ENCODE measurements at places on chromosomes 3 and 15.

- DNase-seq: no peak
Observed at GRCh38 chr15:64038878-64039610, 7.2 kb downstream of the DAPK2 start.

GRCh38 chr3:53318522-53318921 lies 28.8 kb downstream of the DCP1A start:
- DNase-seq: no peak

- no peak for DNase-seq
Observed at GRCh38 chr3:102230057-102230456, 204.8 kb upstream of the ZPLD1 start.

- DNase-seq: no peak
Observed at GRCh38 chr15:61229883-61230180, 730 bp upstream of the RORA start.

DNA sequence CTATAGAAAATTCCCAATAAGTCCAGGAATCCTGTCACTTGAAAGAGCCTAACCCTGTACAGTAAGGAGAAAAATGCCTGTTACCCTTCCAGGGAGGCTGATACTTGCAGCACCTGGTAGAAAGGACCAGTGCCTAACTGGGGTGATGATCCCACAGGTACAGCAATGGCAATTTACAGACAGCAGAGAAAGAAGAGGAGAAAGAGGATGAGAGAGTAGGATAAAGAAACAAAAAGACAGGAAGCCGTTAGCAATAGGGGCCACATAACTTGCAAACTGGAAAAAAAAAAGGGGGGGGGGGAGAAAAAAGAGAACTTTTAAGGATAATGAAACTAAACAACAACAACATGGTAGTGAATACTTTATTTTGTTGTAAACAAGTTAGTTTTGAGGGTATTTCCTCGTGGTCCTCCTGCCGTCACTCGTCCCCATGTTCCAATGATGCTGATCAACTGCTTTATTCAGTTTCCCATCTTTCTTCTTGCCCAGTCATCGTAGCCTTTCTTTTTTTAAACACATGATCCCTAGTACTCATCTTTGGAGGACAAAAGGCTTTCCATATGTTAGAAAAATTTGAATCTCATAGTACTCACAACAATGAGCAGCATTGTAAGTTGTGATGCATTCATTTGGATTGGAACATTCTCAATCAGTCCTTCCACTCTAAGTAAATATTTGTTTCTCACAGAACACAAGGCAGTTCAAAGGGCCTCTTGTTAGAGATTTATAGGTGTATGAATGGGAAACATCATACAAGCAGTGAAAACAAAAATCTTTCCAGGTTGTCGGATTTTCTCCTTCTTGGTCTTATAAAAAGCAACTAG lies 8.6 kb downstream of the TM4SF1 start:
- DNase-seq: no peak

GRCh38 chr3:169289273-169289672 lies 374.2 kb downstream of the MECOM start:
- DNase-seq: no peak

GRCh38 chr3:150275941-150276340 lies 132.2 kb upstream of the TSC22D2 start:
- DNase-seq: no peak

- DNase-seq: no peak
Observed at GRCh38 chr3:51966016-51966415, 1.2 kb downstream of the PCBP4 start.

DNA sequence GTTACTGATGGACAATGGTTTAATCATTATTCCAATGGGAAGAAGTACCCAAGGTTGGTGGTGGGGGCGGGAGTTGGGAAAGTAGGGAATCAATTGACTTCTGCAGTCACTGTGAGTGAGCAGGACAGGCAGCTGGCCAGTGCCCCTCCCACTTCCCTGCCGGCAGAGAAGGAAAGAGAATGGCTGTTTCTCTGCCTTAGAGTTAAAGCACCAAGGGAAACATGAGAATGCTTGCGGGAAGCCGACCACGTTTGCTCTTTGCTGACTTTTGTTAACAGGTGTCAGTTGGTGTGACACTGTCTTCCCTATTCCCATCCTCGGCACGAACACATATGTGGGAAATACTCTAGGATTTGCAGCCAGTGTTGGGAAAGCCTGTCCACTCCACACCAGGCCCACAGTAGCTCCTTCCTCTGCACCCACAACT lies 33.5 kb upstream of the MFSD1 start:
- DNase-seq: no peak

DNA sequence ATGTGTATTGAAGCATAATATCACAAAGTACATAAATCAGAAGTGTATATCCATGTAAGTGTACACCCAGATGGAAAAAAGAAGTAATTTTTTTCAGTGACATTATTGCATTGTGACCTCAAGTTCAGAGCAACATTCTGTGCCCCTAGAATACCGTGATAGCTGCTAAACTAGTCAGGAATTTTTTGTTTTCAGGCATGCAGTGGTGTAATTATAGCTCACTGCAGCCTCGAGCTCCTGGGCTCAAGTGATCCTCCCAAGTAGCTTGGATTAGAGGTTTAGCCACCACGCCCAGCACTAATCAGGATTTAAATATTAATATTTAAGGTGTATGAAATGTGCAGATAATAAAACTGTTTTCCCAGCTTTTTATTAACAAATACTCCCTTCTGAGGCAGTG lies 25.5 kb downstream of the SEC62 start:
- DNase-seq: no peak

DNA sequence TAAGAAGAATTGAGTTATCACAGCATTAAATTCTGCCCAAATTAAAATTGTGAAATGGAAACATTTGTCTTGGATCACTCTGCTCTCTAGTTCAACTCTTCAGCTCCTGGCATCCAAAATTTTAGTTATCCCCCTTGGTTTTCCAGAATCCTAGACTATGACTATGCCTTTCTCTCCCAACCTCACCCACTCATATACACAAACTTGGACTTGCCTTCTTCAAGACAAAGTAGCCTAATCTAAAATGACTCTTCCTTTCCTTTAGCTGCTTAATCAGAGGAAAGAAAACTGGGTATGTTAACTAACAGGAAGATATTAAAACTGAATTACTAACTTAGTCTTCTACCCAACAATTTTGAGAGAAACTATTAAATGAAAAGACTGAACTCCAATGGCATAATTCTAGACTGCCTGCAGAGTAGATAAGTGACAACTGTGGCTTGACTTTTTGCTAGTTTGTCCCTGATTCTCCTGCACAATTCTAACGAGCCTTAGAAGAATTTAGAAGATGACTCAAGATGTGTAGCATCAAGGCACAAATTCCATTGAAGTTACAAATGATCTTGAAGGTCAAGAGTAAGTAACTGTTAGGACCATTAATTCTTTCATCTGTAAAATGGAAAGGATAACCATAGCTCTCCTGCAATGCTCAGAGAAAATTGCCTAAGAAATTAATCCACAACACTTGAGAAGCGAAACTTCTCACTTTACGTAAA lies 5.2 kb upstream of the GOLIM4 start:
- DNase-seq: no peak

DNA sequence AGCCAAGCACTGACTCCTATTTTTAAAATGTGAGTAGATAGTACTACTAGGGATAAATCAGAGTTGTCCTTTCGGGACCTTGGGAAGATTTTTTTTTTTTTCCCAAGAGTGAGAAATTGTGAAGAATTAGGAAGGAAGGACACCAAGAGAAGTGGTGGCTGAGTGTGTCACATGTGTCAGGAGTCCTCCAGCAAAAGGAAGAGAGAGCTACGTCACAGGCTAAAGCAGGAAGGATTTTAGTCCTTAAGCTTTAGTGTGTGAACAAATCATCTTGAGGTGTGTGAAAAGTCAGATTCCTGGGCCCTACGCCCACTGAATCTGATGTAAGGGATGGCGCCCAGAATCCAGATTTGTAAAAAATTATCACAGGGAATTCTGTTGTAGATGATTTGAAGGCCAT lies 172.7 kb downstream of the SERPINI1 start:
- no peak for DNase-seq

DNA sequence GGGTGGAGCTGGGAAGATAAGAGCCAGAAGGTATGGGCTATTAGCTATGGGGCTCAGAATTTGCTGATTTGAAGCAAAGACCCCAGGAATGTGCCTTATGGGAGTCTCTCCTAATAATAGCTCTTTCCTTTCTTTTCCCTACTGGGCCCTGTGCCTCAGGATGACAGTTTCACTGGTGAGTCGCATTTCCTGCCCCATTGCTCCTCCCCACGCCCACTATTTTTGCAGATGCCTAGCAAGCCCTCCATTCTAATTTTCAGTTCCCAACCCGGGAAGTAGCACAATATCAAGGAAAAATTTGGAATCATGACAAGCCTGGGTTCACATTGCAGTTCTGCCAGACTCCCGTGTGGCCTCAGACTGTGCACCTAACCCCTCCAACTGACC lies 583 bp downstream of the IL17RE start:
- DNase-seq: no peak

DNA sequence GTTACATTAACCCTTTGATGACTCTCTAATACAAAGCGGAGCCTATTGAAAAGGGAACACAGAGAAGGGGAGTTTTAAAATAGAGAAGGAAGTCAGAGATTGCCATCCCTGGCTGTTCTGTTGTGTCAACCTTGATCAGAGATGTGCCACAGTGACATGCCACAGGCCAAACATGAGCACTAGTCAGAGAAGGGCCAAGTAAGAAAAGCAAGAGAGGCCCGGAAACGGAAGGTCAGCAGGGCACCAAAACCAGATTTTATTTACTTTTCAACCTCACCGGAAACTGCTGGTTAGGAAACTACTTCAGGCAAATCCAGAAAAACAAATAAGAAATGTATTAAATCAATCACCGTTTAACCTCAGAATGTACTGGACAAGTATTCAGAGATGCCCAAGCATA lies 171.8 kb downstream of the ALCAM start:
- no peak for DNase-seq

- DNase-seq: no peak
Observed at GRCh38 chr15:40821195-40821594, 7.3 kb downstream of the PPP1R14D start.

- no peak for DNase-seq
Observed at GRCh38 chr3:58041826-58042324, 33.7 kb downstream of the FLNB start.

DNA sequence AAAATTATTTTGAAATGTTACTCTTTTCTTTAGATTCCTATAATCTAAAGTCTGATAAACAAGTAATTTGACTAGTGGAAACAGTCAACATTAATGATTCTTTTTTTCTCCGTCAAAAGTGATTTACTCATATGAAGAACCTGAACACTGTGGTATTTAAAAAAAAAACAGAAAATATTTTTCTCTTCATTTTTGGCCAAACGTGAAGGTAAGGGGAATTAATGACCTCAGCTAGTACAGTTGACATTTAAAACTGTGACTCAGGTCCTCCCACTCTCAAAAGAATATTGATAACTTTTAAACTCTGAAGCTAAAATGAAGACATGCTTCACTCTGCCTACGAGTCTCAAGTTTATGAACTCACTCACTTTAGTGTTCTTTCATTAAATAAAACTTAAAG lies 34.5 kb downstream of the TIGIT start:
- DNase-seq: no peak

GRCh38 chr3:86175593-86176444 lies 815.1 kb downstream of the VGLL3 start:
- no peak for DNase-seq

DNA sequence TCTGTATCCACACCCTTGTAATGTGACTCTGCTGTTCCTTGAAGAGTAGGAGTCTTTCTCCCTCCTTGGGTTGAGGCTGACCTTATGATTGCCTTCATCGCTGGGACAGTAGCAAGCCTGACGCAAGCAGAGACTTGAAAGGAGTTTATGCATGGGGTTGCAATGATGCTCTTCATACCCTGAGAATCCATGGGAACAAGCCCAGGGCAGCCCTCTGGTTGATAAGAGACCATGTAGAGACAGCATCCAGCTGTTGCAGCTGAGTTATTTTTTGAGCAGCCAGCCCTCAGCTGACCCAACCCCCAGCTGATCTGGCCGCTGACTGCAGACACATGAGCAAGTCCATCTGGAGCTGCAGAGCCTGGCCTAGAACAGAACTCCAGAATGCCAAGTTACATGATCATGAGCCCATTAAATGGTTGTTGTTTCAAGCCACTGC lies 60.6 kb upstream of the ARNT2 start:
- DNase-seq: no peak

DNA sequence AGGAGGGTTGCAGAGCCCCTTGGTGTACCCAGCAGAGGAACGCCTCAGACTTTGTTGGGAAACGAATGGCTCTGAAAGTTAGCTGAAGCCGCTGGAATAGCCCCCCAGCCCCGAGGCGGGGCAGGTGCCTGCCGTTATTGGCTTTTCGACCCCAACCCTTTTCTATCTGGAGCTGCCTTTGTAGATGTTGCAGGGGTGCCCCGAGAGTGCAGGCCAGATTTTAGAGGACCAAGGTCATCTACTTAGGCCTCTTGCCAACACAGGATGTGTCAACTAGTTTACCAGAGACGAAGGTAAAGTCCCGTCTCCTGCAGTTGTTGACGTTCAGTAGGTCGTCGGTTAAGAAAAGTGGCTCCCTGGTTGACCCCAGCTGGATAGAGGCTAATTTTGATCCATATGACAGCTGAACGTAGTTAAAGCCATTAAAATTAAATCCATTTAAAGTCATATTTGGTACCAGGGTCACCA lies 579 bp upstream of the UBE3A start:
- DNase-seq: no peak

- DNase-seq: no peak
Observed at GRCh38 chr15:91857224-91857585, 3.7 kb downstream of the SLCO3A1 start.

- DNase-seq: no peak
Observed at GRCh38 chr3:161854232-161854771, 357.7 kb downstream of the OTOL1 start.

DNA sequence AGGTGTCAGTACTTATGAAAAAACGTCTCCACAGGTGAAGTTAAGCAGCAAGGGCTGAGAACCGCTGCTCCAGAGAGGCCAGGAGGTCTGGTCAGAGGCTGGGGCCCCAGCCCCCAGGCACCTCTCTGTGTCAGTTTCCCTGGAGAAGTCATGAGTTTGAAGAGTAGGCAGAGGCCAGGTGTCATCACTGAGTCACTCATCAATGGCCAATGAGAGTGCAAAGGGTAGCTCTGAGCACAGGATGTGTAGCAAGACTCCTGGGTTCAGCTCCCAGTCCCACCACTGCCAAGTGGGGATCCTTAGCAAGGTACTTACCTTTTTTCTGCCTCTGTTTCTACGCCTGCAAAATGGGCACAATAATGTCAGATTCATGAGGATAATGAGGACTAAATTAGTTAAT lies 47.9 kb downstream of the CORO2B start:
- no peak for DNase-seq

- no peak for DNase-seq
Observed at GRCh38 chr15:61025308-61025707, 203.8 kb downstream of the RORA start.

DNA sequence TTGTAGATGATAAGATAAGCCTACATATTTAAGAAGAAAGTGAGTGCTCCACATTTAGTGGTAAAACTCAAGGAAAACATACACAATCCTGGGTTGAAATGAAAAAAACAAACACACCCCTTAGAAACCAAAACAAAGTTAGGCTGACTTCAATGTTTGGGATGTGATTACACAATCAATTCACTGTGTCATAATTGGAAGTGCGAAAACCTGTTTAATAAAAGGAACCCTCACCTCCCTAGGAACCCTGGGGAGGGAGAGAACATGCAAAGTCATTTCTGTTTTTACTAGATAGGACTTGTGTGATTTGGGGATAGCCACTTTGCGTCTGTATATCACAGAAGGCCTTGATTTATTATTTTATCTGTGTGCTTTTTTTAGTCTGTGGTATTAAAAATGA lies 275.0 kb downstream of the NFKBIZ start:
- DNase-seq: no peak
